Activated T-helper 2 cell treated with anti-CD3 and anti-CD28 coated beads, Interferon-gamma antibody, Interleukin-2, Interleukin-4, amounts not matched to agents 10 μg/mL and 5 μg/mL and 100 μg/mL, durations not matched to agents 14 hours and 24 hours and 36 hours (primary cell): ENCODE measurements at places on chromosomes 11 and 22. TPM values are rescaled to one million over a fixed set of nuclear protein-coding genes. Genes with fewer than 3 reads are reported as not detected.

C11orf42 gene
- not detected in 2 replicates for total RNA-seq

CD248 gene
- not detected in 2 replicates for total RNA-seq

SMTNL1 gene
- not detected in 2 replicates for total RNA-seq

- peaks cover 40% of the 10 kb centered on the region for H3K27me3 ChIP-seq
- no peak overlapping the region for H3K27ac ChIP-seq
- H3K4me1 ChIP-seq = no peaks in the 10 kb centered on the region
- no peak for DNase-seq
- no peaks in the 10 kb centered on the region for H3K36me3 ChIP-seq
These were observed 5.6 kb downstream of the IGLL5 start for GRCh38 chr22:22893077-22893805.

DNA sequence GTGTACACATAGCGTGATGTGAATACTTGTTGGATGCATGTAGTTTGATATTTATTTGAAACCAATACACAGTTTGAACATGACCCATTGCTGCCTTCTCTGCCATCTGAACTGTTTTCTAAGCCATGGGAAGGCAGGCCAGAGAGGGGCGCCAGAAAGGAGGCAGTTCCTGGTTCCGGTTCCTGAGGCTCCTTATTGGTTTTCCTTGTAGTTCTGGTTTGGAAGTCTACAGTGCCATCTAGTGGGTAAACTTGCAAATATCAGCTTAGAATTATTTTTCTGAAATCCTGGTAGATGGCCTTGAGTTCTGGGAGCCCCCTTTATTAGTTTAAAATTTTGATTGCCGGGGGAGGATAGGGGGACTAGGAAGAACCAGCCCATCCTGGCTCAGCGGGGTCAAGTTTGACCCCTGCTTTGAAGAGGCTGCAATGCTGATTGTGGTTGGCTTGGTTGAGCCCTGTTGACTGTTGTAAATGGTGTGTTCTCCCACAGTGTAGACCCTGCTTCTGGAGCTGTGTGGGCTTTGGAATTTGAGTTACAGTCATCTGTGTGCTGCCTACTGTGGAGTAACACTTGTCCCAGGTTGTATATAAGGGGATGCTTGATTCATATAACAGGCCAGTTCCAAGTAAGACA lies 48.4 kb downstream of the GRAMD1B start:
- no peaks in the 10 kb centered on the region for H3K27me3 ChIP-seq
- H3K27ac ChIP-seq = peak overlapping the region; percentile 60
- no peak for DNase-seq
- no peak overlapping the region for H3K4me3 ChIP-seq
- peaks cover 51% of the 10 kb centered on the region for H3K4me1 ChIP-seq
- H3K36me3 ChIP-seq = peaks cover 57% of the 10 kb centered on the region
